Urinary bladder (tissue), 4 donors: ENCODE measurements at places on chromosomes 6 and 20. TPM values are rescaled to one million over a fixed set of nuclear protein-coding genes. Genes with fewer than 3 reads are reported as not detected.

The COL11A2 gene
- 1.3 TPM for total RNA-seq

The SPATS1 gene
- not detected for total RNA-seq

The CYP39A1 gene
- 13.3 TPM for total RNA-seq

The SUMO4 gene
- 14.6 TPM for total RNA-seq

The FAXC gene
- total RNA-seq: 19.4 TPM

The TAGAP gene
- total RNA-seq: 2.5 TPM

The MSH5 gene
- total RNA-seq: 14.8 TPM

The TNXB gene
- 171 TPM for total RNA-seq

The YTHDF1 gene
- 16.7 TPM for total RNA-seq

The BCAS4 gene
- 4.8 TPM for total RNA-seq

The CCN5 gene
- total RNA-seq: not detected

The ADGRB3 gene
- 29.4 TPM for total RNA-seq

The APCDD1L gene
- total RNA-seq: 3.9 TPM

The SYCP2 gene
- total RNA-seq: 6.7 TPM

The HDGFL1 gene
- not detected for total RNA-seq

The HLA-DMB gene
- total RNA-seq: 8.9 TPM

The DEFB126 gene
- total RNA-seq: not detected

The IPCEF1 gene
- total RNA-seq: 3.0 TPM

The TFAP2B gene
- total RNA-seq: 0.48 TPM
